ENCODE measurements at places on chromosomes 13 and 19. TPM values are rescaled to one million over a fixed set of nuclear protein-coding genes. Genes with fewer than 3 reads are reported as not detected.

GRCh38 chr19:43207991-43208390 is 2.6 kb upstream of the PSG4 start:
- DNase-seq: no peak
- H3K27me3 ChIP-seq: no peaks in the 10 kb centered on the region
- no peak overlapping the region for H3K27ac ChIP-seq
- no peaks in the 10 kb centered on the region for H3K36me3 ChIP-seq
- no peaks in the 10 kb centered on the region for H3K4me1 ChIP-seq

GRCh38 chr13:90746230-90746629 is 601.3 kb upstream of the MIR17HG start:
- H3K36me3 ChIP-seq: no peaks in the 10 kb centered on the region
- no peaks in the 10 kb centered on the region for H3K27me3 ChIP-seq
- no peak overlapping the region for H3K4me3 ChIP-seq
- no peak for DNase-seq
- no peaks in the 10 kb centered on the region for H3K4me1 ChIP-seq
- no peak overlapping the region for H3K27ac ChIP-seq

GRCh38 chr19:13010038-13010991 is 15.0 kb downstream of the NFIX start:
- peaks cover 30% of the 10 kb centered on the region for H3K27me3 ChIP-seq

ZNF527 gene
- 2.6 TPM for polyA plus RNA-seq

ZNF536 gene
- polyA plus RNA-seq: not detected

TPTE2 gene
- polyA plus RNA-seq: 1.7 TPM
